ENCODE measurements at places on chromosomes 5 and 9.
A peak's percentile ranks its signal among the peaks of the same experiment; 100 is the strongest.

DNA sequence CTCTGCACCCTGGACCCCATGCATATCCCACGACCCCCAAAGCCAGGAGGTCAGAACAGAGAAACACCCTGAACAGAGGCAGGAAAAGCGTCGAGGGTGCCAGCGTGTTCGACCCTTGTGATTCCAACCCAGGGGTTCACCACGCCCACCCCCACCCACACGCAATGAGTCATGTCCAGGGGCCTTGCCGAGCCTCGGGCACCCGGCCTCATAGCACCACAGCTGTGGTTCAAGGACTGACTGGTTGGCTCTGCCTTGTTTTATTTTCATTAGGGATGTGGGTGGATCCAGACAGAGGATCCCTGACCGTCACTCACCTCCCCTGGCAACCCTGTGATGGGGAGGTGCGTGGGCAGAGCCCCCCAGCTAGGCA, 9.5 kb upstream of the QSOX2 start:
- DNase-seq: no peak

DNA sequence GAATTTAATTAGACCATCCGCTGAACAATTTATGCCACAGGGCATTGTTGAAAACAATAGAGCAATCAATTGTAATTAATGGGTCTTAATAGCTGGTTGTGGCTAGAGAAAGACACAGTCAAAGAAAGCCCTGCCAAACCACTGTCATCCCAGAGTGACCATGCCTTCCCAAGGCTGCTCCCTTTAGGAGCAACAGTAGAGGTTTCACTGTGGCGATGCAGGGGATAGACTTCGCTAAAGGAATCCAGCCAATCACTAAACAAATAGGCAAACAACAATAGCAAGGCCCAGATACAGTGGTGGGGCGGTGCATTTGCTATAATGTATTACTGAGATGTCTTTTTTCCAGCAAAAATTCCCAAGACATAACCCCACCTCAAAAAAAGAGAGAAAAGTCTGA, 87.8 kb upstream of the SLC27A6 start:
- DNase-seq: no peak

DNA sequence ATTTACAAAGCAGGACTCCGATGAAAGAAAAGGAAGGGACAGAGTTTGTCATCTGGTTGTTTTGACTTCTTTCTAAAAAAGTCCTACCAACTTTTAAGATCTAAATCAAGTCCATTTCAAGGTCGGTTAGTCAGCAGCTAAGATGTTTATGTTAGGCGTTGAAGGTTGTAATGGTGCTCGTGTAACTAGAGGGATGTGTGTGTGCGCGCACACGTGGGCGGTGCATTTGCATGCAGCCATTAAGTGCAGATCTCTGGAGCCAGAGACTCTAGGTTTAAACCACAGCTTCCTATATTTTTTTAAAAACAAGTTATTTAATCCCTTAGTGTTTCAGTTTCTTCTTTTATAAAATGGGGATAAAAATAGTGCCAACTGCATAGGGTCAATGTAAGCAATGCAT, 77.0 kb upstream of the SMIM32 start:
- DNase-seq: no peak

GRCh38 chr5:6461793-6462650, 13.4 kb downstream of the UBE2QL1 start:
- no peak for DNase-seq

DNA sequence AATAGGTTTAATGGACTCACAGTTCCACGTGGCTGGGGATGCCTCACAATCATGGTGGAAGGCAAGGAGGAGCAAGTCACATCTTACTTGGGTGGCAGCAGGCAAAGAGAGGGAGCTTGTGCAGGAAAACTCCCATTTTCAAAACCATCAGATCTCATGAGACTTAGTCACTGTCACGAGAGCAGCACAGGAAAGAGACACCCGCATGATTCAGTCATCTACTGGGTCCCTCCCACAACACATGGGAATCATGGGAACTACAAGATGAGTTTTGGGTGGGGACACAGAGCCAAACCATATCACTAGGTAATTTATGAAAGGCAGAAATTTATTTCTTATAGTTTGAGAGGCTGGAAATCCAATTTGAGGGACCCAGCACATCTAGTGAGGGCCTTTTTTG, 40.0 kb downstream of the MTREX start:
- DNase-seq: no peak

GRCh38 chr5:124398460-124398859, 348.0 kb downstream of the ZNF608 start:
- DNase-seq: no peak

GRCh38 chr5:124716169-124716568, 30.3 kb downstream of the ZNF608 start:
- no peak for DNase-seq

DNA sequence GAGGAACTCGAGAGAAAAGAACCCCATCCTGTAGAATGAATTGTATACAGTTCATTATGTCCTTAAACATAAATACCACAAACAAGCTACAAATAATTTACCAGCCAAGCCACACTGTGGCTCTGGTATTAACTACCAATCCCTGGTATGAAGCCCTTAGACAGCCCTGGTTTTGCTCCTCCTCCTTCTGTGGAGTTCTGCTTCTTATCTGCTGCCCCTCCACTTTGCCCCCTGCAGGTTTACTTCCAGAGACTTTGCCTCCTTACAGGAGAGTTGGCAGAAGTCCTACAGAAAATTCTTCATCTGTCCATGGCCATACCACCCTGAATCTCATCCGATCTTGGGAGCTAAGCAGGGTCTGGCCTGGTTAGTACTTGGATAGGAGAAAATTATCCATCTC, 219.8 kb downstream of the ACTL7B start:
- no peak for DNase-seq

DNA sequence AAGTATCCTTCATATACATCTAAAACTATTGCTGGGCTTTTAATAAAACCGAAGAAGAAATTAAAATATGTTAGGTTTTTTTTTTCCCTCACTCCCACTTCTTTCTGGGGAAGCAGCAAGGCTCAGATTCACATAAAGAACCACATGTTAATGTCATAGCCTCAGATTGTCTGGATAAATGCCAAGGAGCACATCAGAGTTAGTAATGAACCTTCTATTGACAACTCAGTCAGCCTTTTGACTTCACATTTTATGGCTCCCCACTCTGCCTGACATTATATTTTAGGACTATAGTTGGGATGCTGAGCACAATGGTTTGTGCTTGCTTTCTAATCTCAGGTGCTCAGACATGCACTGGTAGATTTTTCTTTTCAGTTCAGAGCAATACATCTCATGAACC, 21.8 kb downstream of the DMAC1 start:
- DNase-seq: no peak

- no peak for DNase-seq
Observed at GRCh38 chr5:127612441-127613141, 36.3 kb upstream of the CTXN3 start.

DNA sequence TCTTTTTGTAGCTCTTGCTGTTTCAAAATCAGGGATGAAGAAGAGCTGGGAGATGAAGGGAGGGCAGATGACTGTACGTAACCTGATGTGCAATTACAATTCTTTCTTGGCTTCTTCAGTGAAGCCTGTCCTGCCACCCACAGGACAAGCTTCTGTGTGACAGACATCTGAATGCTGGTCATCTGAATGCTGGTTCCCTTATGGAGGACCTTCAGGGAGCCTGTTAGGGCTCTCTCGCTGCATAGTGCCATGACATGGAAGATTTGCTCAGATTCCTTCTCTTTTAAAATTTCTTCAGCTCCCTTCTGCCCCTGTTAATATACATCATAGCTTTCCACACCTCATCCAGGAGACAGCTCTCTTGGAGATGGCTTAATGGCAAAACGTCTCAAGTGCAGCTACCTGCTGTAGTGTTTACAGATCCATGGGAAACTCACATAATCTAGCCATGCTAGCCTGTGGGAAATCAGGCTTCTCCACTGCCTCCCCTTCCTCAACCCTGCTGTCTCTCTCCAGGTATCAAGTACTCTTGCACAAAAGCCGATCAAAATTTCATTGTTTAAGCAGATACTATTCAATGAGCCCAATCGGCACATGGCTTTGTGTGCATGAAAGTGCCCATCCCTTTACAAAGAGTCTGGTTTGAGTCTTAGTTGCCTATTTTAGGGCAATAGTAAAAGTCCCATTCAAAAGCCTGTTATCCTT, 134.6 kb downstream of the RAB3C start:
- DNase-seq: no peak

- DNase-seq: no peak
Observed at GRCh38 chr5:96975656-96976055, 39.8 kb downstream of the LNPEP start.

DNA sequence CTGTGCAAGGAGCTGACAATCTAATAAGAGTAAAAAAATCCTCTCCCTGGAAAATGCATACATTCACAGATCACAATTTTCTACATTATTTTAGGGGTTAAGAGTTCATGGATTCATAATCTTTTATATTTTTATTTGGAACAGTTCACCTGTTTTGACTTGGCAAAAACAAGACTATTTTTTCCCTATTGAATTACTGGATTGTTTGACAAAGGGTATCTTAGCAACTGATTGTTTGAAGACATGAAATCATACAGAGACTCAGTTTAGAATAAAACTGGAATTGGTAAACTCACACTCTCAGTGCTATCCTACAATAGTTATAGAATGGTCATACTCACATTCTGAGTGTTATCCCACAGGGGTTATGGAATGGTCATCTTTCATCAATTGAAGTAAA, 358.2 kb upstream of the PTGER4 start:
- no peak for DNase-seq

DNA sequence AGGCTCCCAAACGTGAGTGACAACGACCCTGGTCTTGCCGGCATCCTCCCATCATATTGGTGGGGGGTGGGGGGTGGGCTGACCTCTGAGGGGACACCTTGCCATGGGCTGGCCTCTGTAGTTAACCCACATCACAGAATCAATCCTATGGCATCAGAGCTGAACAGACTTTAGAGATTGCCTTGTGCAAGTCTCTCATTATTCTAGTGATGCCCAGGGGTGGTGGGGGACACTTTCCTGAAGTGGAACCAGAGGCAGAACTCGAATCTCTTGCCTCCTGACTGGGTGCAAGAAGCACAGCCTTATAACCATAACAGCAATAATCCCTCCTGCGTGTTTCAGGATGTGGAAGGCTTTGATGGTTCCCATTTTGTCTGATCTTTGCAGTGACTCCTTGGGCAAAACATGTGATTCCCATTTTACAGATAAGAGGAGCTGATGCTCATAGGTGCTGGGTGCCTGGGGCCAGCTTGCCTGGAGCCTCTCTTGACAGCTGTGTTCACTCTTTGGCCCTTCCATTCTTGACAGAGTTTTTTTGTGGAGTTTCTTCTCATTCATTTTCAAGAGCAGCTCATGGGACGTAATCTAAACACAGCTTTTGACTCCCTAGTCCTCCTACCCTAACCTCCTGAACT, 18.6 kb upstream of the PITX1 start:
- no peak for DNase-seq

GRCh38 chr5:154477382-154478223, 424 bp downstream of the HAND1 start:
- DNase-seq: peak; percentile 56

DNA sequence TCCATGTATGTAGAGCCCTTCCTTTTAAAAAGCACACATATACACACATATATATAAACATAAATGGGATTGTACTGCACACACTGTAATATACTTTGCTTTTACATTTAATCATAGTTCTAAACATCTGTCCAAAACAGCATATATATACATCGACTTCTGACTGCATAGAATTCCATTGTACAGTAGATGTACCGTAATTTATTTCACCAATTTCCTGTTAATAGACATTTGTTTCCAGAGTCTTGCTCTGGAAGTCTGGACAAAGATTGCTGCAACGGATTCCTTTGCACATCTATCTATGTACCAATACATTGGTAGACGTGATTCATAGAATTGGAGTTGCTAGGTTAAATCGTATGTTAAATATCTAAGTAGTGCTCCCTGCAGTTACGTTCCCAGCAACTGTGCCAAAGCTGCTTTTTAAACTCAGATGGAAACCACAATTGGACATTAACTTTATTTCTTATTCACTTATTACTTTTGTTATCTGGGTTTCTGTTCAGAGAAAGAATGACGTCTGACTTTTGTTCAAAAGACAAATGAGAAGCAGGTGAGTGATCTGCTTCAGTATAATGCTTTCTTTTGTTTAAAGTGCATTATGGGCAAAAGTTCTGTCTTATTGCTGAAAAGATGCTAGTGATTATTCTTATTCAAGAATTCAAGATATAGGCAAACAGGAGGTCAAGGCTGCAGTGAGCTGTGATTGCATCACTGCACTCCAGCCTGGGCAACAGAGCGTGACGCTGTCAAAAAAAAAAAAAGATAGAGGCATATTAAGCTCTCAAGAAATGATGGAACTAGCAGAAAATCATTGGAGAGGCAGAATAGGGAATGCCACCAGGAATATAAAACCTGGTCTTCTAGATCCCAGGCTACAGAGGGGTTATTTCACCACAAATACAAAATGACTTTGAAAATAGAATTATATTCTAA, 138.2 kb downstream of the FGF1 start:
- DNase-seq: no peak

DNA sequence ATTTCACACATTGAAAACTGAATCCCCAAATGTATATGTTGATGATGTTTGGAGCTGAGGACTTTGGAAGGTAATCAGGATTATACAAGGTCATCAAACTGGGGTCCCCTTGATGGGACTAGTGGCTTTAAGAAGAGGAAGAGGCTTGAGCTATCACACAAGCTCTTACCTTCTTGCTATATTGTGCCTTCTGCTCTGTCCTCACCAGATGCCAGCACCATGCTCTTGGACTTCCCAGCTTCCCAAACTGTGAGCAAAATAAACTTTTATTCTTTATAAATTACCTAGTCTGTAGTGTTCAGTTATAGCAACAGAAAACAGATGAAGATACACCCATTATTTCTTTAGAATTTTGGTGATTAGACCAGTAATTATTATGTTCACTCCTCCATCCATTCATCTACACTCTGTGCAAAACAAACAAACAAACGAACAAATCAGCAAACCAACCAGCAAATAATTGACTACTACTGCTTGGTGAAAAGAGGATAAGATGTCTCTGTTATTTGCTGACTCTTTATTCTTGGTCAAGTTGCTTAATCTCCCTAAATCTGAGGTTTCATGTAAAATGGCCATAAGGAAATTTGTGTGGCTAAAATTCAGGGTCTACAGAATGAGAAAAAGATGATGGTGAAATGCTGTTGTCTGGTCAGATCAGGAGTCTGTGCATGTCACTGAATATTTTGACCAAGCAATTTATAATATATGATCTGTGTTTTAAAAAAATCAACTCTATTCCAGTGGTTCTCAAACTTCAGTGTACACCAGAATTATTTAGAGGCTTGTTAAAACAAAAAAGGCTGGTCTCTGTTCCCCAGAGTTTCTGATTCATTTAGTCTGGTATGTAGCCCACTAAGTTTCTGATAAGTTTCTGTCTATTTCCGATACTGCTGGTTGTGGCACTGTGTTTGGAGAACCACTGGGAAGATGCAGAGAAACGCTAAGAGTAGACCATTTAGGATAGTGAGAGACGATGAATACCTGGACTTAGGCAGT, 854.1 kb downstream of the MAT2B start:
- DNase-seq: no peak

Measured in suppressor macrophage treated with lipopolysaccharide for 4 hours (primary cell).